LoVo (cell line): ENCODE measurements at places on chromosomes 1 and 21.

DNA sequence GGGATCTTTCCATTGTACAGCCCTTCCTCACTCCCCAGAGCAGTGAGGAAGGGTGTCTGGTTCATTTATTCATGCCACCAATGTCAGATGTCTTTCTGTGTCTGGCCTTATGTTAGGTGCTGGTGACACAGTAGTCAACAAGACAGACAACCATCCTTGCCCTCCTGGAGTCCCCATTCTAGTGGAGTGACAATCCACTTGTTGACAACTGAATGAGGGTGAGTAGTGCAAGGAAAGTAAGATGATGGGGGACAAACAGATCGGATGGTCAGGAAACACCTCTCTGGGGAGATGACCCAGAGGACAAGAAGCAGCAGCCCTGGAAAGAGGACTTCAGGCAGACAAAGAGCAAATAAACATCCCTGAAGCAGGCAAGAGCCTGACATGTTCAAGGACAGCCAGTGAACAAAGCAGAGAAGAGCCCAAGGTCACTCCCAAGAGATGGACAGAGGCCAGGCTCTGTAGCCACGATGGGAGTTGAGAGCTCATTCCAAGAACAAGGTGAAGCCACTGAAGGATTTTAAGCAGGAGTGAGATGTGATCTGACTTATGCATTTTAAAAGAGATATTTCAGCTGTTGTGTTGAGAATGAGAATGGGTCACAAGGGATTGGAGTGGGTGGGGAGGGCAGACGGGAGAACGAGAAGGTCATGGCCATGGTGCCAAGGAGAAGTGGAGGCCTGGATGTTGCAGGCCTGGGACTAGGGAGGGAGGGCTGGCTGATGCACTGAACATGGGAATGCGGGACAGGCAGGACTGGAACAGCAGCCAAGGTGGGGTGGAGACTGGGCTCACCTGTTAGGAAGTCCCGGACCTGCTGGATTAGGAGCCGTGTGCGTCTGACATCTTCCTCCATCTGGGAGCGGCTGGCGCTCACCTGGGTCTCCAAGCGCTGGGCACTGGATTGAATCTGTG lies 30.2 kb downstream of the LAMB3 start:
- DNase-seq: no peak

- no peak for DNase-seq
These were observed 1.5 kb upstream of the CRABP2 start for GRCh38 chr1:156706657-156707416.

GRCh38 chr1:26913389-26913753 lies 404 bp downstream of the NR0B2 start:
- DNase-seq: no peak

- DNase-seq: no peak
These were observed 104.4 kb downstream of the PHTF1 start for GRCh38 chr1:113654883-113655282.

DNA sequence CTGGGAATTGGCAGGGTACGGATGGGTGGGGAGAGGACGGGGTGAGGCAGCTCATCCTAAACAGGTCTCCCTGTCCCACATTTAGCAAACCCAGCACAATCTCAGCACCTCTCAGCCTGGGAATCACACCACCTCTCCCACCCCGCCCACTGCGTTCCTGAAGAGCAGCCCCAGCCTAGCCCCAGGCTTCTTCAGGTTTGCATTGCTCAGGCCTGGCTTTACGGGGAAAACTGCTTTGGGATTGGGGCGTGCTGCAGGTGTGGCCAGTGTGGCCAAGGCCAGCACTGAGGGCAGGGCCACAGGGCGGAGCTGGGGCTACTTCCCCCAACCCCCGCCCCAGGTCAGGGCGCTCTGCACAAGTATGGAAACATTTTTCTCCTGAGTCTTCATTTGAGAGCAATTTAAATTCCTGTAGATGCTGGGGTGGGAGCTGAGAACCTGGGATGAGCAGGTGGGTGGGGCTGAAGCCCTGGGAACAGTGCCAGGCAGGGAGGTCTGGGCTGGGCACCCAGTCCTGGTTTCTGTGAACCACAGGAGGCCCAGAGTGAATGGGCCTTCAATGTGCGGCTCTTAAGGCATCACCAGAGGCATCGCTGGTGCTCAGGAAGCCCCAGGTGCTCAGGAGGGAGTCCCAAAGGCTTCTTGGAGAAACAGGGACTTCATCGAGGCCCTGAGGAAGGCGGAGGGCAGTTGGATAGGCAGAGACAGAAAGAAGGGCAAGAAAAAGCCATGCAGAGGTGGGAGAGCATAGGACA lies 24.1 kb downstream of the TNNT2 start:
- DNase-seq: peak; percentile 30
